ENCODE measurements at places on chromosomes 5 and 9.

- no peak for DNase-seq
These were observed 2.1 kb downstream of the RGS3 start for GRCh38 chr9:113465599-113466140.

- DNase-seq: no peak
These were observed 16.8 kb downstream of the GLT6D1 start for GRCh38 chr9:135622415-135623020.

- no peak for DNase-seq
These were observed 155.7 kb downstream of the C9orf50 start for GRCh38 chr9:129464972-129465833.

- DNase-seq: peak; percentile 36
These were observed 83.5 kb downstream of the PDE4D start for GRCh38 chr5:59810041-59810440.

DNA sequence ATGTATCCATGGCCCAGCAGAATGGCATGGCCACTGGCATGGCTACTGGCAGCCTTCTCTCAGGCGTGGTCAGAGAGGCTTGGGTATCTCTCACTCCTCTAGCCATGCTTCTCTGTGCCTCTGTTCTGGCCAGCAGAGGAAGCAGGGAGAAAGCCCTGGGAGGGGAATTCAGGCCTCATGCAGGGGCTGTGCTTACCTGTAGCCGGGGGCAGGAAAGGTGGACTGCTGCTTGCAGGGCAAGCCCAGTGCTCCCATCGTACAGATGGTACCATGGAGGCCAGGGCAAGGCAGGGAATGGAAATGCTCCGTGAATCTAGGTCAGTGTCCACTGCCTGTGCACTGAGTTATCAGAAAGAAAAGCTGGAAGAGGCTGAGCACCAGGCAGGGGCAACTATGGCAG lies 2.7 kb downstream of the OR13J1 start:
- no peak for DNase-seq

GRCh38 chr9:92349771-92350739 lies 24.3 kb downstream of the CENPP start:
- DNase-seq: no peak

GRCh38 chr9:137111788-137112563 lies 2.6 kb downstream of the DPP7 start:
- no peak for DNase-seq

DNA sequence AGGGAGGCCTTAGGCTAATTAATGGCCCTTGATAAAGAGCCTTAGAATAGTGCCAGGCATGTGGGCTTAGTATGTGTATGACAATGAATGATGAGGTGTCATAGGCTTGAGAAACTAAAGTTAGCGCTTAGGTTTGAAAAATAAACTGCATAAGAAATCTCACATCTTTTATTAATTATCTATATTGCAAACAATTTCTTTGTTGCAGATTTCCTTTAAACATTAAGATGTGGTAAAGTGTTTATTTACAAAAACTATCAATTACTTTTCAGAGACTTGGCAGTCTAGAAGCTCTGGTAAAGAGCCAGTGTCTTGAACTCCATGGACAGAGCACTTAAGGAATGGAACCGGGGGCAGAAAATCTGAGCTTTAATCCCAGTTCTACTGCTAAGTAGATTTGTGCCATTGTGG lies 23.1 kb downstream of the MAP1B start:
- no peak for DNase-seq

DNA sequence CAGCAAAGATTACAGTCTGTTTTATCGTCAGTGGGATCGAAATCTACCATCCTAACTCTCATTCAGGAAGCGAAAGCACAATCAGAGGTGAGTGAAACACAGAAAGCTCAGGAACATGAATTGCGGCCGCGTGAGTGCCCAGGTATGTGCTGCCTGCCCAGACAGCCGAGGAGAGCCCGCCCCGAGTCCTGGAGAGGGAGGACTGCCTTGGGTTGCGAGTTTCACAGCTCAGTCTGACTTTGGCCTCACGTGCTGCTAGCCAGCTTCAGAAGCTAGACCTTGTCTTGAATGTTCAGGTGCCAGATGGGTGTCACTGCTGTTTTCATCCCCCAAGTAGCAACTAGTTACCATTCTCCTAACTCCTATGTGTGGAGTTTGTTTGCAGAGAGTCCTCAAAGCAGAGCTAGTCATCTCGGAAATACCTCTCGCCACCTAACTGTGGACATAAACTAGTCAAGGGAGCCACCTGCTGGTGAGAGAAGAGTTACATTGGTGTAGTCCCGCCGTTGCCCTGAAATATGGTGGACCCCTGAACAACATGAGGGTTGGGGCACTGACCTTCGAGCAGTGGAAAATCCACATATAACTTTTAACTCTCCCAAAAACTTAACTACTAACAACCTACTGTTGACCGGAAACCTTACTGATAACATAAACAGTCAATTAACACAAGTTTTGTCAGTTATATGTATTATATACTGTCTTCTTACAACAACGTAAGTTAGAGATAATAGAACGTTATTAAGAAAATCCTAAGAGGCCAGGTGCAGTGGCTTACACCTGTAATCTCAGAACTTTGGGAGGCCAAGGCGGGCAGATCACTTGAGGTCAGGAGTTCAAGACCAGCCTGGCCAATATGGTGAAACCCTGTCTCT lies 80.9 kb downstream of the GOLPH3 start:
- DNase-seq: peak; percentile 77

- DNase-seq: no peak
These were observed 377.1 kb downstream of the PRDM9 start for GRCh38 chr5:23884405-23885031.

DNA sequence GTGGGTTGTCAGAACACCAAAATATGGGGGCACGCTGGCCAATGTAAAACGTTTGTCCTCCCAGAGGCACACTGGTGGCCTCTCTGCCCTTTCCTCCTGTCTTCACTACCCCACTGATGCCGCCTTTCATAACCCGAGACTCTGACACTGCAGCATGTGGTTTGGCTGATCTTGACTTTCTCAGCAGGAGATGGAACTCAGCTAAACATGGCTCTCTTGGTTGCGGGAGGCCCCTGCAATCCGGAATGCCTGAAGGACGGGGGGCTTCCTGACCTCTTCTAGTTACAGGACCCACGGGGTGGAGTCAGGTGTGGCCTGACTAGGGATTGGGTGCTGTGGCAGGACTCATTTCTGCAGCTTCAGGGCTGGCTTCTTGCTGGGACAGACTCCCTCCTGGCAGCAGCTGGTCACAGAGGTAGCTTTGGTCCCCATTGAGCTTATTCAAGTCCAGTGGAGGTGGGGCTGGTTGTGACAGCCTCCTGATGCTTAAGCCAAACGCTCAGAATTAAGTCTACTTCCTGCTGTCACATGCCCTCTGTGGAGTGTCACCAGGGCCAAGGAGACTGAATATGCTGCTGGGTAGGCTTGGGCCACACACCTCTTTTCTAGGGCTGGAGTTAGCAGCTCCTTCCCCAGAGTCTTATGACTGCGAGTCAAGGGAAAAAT lies 44.2 kb downstream of the NXNL2 start:
- DNase-seq: no peak

DNA sequence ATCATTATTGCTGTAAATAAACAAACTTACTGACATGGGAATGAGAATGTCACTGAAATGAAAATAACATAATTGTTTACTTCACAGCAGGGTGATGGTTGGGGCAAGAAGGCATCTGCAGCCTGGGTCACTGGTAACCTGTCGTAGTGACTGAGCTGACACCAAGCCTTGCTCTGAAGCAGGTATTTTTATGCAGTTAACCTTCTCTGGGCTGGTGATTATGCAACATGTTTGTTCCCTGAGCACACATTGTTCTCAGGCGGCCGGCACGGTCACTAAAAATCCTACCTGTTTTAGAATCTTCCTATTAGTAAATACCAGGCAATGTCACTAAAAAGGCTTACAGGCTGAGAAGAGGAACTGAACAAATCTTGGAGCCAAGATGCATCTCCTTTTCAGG lies 157.7 kb upstream of the NR3C1 start:
- DNase-seq: no peak

DNA sequence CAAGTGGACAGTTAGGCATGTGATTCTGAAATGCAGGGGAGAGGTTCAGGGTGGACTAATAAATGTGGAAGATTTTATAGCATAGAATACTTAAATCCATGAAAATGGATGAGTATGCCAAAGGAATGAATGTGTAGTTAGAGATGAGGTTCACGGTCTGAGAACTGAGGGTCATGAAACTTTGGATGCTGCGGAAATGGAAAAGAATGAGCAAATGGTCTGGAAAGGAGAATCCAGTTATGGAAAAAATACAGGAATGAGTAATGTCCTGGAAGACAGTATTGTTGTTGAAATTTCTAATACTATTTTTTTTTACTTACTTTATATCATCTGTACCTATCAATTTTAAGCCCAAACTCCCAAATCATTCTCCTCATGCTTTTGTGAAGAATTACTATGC lies 2369.4 kb downstream of the MAT2B start:
- DNase-seq: no peak

DNA sequence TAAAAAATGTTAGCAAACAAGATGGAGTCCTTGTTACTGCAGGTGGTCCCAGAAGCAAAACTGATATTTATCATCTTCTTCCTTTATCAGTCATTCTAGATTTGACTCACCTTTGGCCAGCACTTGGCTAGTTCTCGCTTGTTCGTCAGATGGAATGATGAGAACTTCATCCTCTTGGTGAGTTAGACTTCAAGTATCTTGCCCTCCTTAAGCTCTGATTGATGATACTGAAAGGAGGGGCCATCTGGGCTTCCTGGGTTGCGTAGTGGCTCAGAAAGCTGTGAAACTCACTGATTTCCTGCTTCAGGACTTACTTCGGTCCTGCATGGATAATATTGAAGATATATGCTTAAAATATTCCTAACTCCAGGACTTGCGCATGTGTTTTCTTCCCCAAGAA lies 1248.2 kb upstream of the CDH9 start:
- DNase-seq: no peak

GRCh38 chr9:131623655-131624330 lies 78.5 kb downstream of the PRRT1B start:
- no peak for DNase-seq

- DNase-seq: peak; percentile 27
These were observed 93.8 kb upstream of the IL12B start for GRCh38 chr5:159424123-159424522.

GRCh38 chr9:129414377-129414992 lies 206.4 kb downstream of the C9orf50 start:
- no peak for DNase-seq

GRCh38 chr9:81375187-81376100 lies 313.9 kb downstream of the TLE1 start:
- no peak for DNase-seq

DNA sequence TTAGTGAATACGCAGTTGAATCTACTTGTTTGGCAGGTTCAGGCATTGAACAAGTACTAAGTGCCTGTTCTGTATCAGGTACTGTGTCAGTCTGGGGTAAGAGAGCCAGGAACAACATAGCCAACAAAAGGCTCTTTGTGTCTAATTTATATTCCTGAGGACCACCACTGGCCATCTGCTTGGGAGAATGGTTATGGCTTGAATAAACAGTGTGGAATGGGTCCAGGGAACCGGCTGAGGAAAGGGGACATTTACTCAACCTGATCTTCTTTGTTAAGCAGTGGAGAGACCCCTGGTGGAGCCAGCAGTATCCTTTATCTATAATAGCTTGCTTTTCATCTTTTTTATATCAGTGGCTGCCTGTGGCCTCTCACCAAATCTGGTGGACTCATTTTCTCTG lies 38.6 kb downstream of the EXOSC2 start:
- DNase-seq: no peak

- DNase-seq: no peak
These were observed 58.8 kb downstream of the COL27A1 start for GRCh38 chr9:114214181-114214580.

GRCh38 chr9:69637817-69638200 lies 34.4 kb downstream of the APBA1 start:
- no peak for DNase-seq

- DNase-seq: no peak
These were observed 228.5 kb downstream of the PIK3R1 start for GRCh38 chr5:68444048-68444447.

- peak; percentile 62 for DNase-seq
These were observed 13.5 kb upstream of the RALGDS start for GRCh38 chr9:133134388-133135145.

- no peak for DNase-seq
These were observed 124.3 kb upstream of the SLC12A2 start for GRCh38 chr5:127959152-127959764.

GRCh38 chr5:103706939-103707682 lies 144.5 kb upstream of the NUDT12 start:
- no peak for DNase-seq

- DNase-seq: no peak
These were observed 156.4 kb downstream of the EDIL3 start for GRCh38 chr5:84228266-84228665.

DNA sequence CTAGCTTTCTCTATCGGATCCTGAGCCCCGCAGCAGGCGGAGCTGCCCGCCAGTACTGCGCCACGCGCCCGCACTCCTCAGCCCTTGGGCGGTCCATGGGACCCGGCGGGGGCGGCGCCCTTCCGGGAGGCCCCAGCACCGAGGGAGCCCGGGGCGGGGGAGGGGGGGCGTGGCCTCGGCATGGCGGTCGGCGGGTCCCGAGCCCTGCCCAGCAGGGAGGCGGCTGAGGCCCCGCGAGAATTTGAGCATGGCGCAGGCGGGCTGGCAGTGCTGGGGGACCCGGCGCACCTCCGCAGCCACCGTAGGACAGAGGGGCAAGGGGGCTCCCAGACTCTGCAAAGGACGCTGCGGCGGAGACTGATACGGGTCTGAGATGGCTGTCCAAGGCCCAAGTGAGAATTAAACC lies 6.8 kb downstream of the ZDHHC11B start:
- DNase-seq: no peak

GRCh38 chr5:100161868-100162267 lies 373.3 kb upstream of the FAM174A start:
- no peak for DNase-seq

GRCh38 chr5:79227484-79228025 lies 8.4 kb upstream of the JMY start:
- DNase-seq: no peak

DNA sequence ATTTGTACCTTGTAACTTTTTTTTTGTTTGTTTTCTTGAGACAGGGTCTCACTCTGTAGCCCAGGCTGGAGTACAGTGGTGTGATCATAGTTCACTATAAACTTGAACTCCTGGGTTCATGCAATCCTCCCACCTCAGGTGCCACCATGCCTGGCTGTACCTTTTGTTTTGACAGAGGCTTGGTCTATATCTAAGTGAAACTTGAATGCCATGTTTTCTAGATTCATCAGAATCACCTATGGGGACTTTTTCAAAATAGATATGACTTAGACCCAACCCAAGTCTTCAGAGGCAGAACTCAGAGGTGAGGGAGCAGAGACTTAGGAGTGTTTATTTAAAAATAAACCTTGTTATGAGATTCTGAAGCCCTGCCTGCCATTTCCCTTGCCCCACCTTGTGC lies 128.4 kb downstream of the PTTG1 start:
- no peak for DNase-seq

DNA sequence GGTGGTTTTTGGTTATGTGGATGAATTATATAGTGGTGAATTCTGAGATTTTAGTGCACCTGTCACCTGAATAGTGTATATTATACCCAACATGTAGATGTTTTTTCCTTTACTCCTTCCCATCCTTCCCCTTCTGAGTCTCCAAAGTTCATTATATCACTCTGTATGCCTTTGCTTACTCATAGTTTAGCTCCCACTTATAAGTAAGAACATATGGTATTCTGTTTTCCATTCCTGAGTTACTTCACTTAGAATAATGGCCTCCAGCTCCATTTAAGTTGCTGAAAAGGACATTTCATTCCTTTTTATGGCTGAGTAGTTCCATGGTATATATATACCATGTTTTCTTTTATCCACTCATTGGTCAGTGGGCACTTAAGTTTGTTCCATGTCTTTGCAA lies 161.6 kb upstream of the CD180 start:
- no peak for DNase-seq

Data from activated CD4-positive, alpha-beta T cell treated with anti-CD3 and anti-CD28 coated beads, Interleukin-2, Interleukin-4, amounts not matched to agents 100 ng/mL and 50 ng/mL, durations not matched to agents 16 hours and 8 hours (primary cell).